ENCODE measurements at places on chromosomes 16 and 17.

DNA sequence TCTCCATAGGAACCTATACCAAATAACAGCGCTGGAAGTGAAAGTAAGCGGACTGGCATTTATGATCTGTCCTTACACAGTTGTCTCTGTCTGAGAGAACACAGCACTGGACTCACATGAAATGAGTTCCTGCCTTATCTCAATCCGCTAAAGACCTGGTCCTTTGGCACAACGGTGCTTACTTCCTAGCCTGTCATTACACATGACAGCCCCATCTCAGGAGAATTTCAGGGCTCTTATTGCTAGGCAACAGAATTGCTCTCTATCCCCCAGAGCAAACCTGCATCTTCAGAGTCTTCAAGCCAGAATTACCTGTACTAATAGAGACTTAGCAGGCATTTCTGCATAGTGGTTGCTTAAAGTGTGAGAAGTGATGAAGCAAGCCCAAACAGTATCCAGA lies 4.3 kb downstream of the KCNJ2 start:
- no peak for DNase-seq

- no peak for DNase-seq
Observed at GRCh38 chr17:41322094-41322902, 6.8 kb upstream of the KRTAP17-1 start.

- DNase-seq, result no peak
Observed at GRCh38 chr17:80992077-80992947, 671 bp downstream of the CHMP6 start.

DNA sequence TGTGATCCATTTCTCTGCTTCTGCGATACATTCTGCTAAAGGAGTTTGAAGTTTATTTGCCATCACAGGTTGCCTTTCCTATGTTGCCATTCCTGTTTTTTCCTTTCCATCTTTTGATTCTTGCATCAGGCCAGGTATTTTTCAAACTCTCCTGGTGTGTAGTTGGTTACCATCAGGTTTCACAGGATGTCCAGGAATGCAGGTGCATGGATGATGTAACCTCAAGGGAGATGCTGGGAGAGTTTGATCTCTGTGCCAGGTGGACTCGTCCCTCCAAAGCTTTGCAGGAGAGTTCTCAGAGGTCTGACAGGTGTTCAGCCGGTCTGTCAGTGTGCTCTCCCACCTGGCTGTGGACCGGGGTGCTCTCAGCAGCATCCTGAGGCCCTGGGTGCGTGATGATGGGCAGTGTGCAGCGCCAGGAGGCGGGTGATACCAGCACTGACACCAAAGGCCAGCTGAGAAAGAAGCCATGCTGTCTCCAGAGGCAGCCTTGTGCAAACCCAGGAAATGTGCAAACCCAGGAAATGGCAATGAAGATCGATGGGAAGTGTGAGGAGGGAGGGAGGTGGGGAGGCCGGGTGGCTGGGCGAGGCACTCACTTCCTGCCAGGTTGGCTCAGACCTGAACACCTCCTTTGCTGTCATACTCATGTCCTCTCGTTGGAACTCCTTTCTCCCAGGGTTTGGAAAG lies 1.7 kb downstream of the ATP2C2 start:
- no peak for DNase-seq

GRCh38 chr16:81293909-81294802 lies 20.6 kb upstream of the GAN start:
- no peak for DNase-seq

GRCh38 chr17:74147056-74147835 lies 56.2 kb upstream of the RPL38 start:
- no peak for DNase-seq

DNA sequence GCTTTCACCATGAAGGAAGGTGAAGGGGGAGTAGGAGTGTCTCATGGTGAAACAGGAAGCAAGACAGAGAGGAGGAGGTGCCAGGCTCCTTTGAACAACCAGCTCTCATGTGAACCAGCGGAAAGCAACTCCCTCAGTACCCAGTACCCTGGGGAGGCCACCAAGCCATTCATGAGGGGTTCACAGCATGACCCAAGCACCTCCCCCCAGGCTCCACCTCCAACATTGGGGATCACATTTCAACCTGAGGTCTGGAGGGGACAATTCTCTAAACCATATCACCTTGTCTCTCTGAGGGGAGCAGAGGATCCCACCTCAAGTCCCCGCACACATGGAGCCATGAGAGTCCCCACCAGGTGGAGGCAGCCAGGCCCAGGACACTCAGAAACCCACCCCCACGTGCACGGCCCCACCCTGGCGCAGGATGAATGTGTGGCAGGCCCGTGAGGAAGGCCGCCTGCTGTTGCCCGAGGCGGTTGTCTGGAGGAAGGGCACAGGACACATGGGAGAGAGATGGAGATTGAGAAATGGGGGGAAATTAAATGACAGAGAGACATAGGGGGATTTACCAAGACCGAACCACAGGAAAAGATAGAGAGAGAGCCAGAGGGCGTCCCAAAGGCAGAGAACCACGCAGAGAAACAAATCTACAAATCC lies 85.9 kb downstream of the TMEM132E start:
- DNase-seq, result no peak

- no peak for DNase-seq
Observed at GRCh38 chr17:77111934-77112296, 28.9 kb upstream of the SEC14L1 start.

GRCh38 chr16:74736531-74737157 lies 36.0 kb upstream of the MLKL start:
- no peak for DNase-seq

- no peak for DNase-seq
Observed at GRCh38 chr17:38797828-38798227, 1.5 kb downstream of the PIP4K2B start.

DNA sequence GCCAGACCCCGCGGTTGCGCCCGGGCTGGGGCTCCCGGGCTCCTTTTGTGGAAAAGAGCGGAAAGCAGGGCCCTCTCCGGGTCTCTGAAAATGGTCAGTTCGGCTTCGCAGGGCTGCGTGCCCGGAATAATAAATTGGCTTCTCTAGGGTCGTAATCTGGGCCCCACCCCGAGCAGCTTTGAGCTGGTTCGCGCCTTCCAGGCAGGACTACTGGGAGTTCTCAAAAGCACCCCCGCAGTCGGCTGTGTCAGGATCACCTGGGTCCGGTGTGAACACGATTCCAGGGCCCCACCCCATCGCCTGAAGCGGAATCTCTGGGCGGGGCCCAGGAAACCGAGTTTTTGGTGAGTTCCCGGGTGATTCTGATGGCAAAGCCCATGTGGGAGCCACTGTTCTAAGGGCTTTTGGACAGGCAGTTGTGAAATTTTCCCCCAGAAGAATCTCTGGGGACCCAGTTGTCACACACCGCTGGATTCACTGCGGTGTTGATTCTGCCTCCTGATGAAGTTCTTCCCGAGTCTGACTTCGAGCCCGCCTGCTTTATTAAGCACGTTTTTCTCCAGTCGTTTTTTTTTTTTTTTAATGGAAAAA lies 77.0 kb downstream of the MRC2 start:
- DNase-seq, result no peak

GRCh38 chr17:1377334-1377733 lies 22.7 kb downstream of the YWHAE start:
- no peak for DNase-seq

DNA sequence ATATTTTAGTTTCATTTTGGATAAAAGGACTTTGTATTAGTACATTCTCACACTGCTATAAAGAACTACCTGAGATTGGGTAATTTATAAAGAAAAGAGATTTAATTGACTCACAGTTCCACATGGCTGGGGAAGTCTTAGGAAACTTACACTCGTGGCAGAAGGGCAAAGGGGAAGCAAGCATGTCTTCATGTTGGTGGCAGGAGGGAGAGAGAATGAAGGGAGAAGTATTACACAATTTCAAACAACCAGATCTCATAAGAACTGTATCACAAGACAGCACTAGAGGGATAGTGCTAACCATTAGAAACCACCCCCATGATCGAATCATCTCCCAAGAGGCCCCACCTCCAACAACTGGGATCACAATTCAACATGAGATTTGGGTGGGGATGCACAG lies 142.9 kb downstream of the USP31 start:
- no peak for DNase-seq

Data from activated CD4-positive, alpha-beta T cell treated with anti-CD3 and anti-CD28 coated beads for 24 hours (primary cell).